Right renal pelvis (tissue), 4 donors: ENCODE measurements at places on chromosomes 4 and X.

GRCh38 chr4:10050721-10051120, 29.4 kb upstream of the SLC2A9 start:
- DNase-seq, result no peak

GRCh38 chr4:172675232-172675631, 493.4 kb upstream of the GALNT7 start:
- DNase-seq, result no peak

- no peak for DNase-seq
These were observed 16.4 kb downstream of the TMEM184C start for GRCh38 chr4:147633643-147634042.

GRCh38 chr4:87540146-87541058, 11.2 kb upstream of the SPARCL1 start:
- DNase-seq, result no peak

GRCh38 chrX:28693101-28693500, 105.9 kb downstream of the IL1RAPL1 start:
- no peak for DNase-seq

GRCh38 chr4:31647786-31648185, 927.6 kb downstream of the PCDH7 start:
- no peak for DNase-seq

DNA sequence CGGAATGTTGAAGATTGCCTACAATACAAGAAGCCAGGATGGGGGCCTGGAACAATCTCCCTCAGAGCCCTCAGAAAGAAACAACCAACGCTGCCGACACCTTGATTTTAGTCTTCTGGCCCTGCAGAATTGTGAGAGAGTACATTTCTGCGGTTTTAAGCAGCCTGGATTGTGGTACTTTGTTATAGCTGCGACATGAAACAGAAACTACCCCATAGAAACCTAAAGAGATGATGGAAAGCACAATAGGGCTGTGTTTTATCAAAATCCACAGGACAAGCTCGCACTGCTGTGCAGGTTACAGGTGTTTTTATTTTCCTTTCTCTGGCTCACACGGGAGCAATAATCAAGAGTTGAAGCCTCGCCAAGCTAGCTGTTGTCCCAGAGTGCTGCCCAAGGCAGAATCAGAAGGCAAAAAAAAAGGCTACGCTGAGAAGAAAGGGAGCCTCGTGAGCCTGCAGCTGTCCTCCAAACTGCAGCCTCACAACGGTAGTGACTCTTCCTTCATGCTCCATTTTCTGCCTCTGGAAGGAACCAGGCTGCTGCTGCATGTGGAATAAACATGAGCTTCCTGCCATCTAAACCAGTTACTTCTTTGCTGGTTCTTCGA, 232.4 kb downstream of the LDB2 start:
- no peak for DNase-seq

- no peak for DNase-seq
These were observed 213.6 kb upstream of the VEGFC start for GRCh38 chr4:177006331-177006730.

DNA sequence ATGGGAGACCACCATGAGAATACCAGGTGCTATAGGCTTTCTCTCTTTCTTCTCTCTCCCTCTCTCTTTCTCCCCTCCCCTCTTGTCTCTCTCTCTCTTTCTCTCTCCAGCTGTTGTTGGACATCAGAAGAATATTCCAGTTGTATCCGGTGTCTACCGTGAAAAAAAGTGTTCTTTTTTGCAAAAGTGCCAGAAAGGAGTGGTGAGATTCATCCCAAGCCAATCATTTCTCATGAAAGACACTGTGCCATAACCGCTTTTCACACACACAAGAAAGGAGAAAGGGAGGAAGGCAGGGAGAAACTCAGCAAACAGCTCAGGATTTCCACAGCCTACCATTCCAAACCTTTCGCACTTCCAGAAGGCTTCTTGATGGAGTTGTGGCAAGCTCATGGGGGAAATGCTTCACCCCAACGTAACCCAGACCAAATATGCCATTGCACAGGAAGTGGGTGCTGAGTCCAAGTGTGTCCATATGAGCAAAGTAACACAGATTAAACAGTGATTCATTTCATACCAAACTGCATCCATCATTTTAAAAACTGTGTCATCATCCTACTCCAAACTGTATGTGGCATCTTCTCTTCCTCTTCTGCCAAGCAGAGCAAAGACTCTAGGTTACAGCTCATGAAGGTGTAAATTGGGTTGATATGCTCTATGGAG, 224.0 kb downstream of the APBB2 start:
- DNase-seq, result no peak

DNA sequence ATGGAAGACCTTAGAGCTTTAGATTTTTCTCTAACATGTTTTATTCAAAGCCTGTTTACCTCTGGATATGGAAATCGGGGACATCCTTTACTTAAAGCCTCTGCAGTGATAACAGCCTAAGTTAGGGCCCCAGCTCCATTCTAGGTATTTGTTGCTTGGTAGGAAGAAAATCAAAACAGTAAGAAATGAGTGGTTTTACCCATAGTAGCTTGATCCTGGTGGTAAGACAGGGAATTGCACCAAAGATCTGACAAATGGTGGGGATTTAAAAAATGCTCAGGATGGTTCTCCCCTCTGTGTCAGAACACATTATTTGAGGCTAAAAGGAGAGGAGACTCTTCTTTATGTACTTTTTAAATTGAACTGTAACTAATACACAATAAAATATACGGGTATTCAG, 52.4 kb downstream of the AFF2 start:
- no peak for DNase-seq

DNA sequence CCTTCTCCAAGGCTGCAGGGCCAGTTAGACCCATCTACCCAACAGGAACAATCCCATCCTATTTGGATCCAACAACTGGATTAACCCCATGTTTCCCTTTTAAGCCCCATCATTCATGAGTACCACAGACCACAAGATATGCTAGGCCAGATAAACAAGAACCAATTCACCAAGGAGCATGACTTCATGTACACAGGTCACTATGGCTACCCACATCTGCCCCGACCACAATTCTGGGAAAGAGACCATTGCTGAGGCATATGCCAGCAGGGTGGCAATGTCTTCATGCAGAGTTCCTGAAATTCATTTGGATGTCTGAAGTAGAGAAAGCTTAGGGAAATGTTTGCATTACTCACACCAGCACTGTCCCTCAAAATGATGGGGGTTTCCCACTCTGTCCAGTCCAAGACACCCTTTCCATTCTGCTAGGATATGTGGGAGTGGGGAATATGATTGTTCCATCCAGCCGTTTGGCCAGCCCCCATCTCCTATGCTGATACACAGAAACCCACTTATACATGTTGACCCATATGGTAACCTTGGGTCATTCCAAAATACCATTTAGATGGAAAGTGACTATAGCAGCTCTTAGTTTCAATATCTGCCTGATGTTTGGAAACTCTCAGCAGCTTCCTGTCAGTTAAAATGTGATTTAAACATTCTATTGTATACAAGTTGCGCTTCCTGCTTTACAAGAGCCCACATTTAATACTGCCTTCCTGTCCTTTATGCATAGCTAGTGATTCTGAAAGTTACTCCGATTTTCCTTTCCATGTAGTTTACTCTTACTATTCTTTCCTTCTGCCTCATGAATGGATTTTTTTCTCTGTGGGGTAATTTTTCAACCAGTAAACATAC, 129.0 kb downstream of the AMMECR1 start:
- DNase-seq, result no peak

DNA sequence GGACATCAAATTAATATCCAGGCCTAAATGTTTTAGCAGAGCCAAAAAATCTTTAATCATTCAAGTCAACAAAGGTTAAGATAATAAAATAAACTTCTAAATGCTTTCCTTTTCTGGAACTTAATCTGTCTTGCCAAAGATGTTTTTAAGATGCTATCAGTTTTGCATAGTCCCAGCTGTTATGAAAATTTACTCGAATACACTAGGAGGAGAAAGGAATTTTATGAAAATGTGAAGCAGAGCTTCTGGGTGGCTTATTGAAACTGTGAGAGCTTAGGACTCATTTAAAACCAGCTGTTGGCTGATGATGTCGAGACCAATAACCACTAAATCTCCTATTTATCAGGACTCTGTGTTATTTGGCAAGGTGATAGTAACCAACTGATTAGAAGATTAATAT, 202.2 kb upstream of the ETNPPL start:
- DNase-seq, result peak; percentile 41

GRCh38 chr4:185134307-185134869, 8.7 kb upstream of the SLC25A4 start:
- peak; percentile 37 for DNase-seq

GRCh38 chr4:101282076-101282844, 65.1 kb downstream of the PPP3CA start:
- DNase-seq, result no peak

GRCh38 chr4:121950212-121950679, 1.6 kb downstream of the TRPC3 start:
- DNase-seq, result peak; percentile 57

DNA sequence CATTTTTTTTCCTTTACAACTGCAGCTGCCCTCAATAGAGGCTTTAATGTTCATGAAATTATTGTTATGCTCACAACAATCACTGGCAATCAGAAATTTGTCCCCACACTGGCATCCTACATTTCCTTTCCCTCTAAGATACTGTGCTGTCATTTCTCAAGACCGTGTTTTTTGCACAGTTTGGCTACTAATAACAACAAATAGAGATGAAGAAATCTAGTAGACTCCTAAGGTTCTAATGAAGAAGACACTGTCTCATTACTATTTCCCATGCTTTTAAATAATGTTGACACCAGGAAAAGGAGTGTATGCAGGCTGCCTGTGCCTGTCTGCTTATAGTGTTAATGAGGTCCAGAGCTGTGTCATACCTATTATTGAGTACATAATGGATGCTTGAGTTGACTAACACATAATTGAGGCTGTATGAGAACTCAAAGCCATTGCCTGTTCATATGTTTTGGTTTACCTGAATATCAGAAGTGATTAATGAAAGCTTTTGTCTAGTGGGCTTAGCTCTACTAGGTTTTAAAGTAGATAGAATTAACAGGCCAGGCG, 1.5 kb upstream of the EIF4E start:
- no peak for DNase-seq

- no peak for DNase-seq
These were observed 160.1 kb upstream of the NRK start for GRCh38 chrX:105662248-105662647.

- no peak for DNase-seq
These were observed 7.6 kb upstream of the BST1 start for GRCh38 chr4:15695240-15695699.

DNA sequence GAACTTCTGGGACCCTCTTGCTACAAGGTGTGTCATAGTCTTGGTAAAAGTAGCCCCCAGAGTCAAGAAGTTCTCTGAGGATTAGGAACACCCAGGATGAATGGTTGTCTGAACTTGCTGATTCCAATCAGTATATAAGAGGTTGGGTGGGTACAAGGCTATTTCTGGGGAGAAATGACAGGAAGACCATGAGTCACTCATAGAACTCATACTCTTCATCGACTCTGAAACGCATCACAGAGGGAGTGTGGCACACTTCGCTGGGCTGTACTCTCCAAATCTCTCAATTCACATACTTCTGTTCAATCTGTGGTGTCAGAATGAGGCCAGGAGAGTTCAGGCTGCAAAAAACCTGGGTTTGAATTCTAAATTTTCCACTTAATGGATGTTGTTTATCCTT, 193.2 kb upstream of the LEF1 start:
- no peak for DNase-seq

GRCh38 chr4:170724191-170724590, 634.4 kb upstream of the AADAT start:
- DNase-seq, result no peak

DNA sequence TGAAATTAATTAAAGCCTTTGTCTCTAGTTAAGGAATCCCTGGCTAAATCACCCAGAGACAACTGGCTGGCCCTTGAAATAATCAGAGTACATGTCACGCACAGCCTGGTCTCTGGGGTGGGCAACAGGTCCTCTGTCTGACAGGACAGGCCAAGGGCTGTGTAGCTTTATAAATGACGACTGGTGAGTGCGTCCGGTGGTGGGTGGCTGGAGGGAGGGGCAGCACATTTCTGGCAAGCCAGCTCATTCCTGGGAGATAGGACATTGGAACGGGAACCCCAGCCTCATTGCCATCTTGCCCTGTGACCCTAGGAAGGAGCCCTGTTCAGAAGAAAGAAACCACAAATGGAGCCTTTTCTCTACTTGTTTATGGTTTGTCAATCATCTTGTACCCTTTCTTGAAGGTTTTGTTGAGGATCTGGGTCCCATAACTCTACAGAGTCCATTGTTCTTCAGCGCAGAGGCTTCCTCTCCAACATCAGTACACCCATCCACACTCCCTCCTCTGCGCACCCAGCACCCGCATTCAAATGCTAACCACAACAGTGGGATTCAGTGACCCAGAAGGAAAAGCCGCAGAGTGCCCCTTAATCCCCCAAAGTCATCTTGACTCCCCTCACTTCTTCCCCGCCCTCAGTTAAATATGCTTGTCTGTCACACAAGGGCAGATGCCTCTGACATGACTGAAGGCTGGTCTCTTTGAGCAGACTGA, 368.1 kb downstream of the UNC5C start:
- DNase-seq, result no peak

GRCh38 chr4:67125636-67126514, 419.4 kb downstream of the CENPC start:
- no peak for DNase-seq

- DNase-seq, result no peak
These were observed 33.6 kb upstream of the MXD4 start for GRCh38 chr4:2295500-2295899.

GRCh38 chr4:55554453-55555030, 7.8 kb upstream of the CLOCK start:
- DNase-seq, result no peak

DNA sequence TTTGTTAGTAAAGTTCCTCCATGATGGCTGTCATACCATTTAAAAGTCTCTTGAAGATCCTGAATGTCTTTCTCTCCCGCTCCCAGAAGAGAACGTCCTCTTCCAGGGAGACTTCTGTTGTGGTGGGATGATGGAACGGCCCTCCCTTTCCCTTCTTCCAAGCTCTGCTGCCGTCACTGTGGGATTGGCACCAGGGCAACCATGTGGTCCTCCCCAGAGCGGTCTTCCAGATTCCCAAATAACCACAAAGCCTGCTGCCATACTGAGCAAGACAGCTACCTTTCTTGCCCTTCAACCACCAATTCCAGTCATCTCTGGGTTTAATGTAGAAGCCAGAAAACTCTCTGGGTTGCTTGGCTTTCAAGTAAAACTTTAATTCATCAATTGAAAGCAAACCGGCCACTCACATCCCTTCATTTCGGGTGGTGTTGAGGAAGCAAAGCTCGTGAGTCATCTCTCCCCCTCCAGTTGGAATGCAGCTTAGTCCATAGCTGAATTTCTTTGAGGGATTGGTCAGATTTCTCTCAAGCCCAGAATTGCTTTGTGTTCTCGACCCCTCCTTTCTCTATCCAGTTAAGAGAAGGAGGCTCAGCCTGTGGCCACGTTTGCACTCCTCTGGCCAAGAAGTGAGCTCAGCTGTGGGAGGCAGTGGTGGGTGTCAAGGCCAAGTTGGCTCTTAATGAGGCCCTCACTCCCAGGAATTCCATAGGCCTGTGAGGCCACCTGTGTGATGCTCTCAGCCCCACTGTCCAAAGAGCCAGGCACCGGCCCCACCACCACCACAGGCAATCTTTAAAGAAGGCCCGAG, 36.9 kb downstream of the FHDC1 start:
- DNase-seq, result no peak

GRCh38 chr4:37475776-37476175, 210.4 kb downstream of the RELL1 start:
- DNase-seq, result no peak

- no peak for DNase-seq
These were observed 72.0 kb downstream of the NEXMIF start for GRCh38 chrX:74853255-74853654.
